ENCODE measurements at places on chromosomes 16 and 17. TPM values are rescaled to one million over a fixed set of nuclear protein-coding genes. Genes with fewer than 3 reads are reported as not detected.

Gene TP53TG3F
- not detected for total RNA-seq

Gene MRPS34
- total RNA-seq, result 89.6 TPM

Gene ALDOC
- total RNA-seq, result 20.1 TPM

DNA sequence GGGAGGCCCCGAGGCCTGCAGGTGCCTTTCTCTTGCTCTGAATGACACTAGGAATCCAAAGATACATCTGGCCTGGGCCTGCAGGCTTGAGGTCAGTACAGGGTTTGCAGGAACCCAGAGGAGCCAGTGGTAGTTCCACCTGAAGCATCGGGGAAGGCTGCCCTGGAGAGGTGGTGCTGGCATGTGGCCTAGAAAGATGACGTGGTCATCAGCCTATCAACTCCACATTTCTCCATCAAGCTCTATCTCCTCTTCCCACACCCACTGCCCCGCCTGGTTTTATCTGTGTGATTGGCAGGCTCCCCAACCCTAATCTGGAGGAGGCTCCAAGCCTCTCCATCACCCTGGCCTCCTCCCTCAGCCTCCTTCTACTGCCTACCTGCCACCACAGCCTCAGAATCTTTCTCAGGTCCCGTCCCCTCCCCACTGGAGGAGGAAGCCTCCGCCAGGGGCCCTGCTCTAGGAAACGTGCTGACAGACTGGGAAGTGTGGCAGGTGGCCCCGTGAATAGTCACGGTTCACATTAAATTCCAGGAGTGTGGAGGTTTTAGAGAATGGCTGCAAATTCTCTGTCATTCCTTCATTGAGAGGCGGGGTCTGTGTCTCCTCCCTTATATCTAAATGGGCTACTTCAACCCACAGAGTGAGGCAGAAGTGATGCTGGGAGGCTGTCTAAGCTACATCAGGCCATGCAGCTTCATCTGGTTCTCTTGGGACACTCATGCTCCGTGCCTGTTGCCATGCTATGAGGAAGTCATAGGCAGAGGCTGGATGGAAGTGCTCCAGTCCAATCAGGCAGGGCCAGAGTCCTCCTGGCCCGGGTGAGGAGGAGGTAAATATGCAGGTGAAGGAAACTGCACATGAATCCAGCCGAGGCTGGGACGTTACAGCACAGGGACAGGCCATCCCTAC, 11.4 kb upstream of the MAP2K3 start:
- H3K4me3 ChIP-seq, result no peak overlapping the region
- no peak for DNase-seq
- H3K27me3 ChIP-seq, result no peaks in the 10 kb centered on the region
- H3K36me3 ChIP-seq, result no peaks in the 10 kb centered on the region
- no peak overlapping the region for H3K27ac ChIP-seq
- peaks cover 18% of the 10 kb centered on the region for H3K4me1 ChIP-seq

- no peak overlapping the region for H3K4me3 ChIP-seq
- H3K36me3 ChIP-seq, result no peaks in the 10 kb centered on the region
- DNase-seq, result no peak
- no peak overlapping the region for H3K27ac ChIP-seq
- no peaks in the 10 kb centered on the region for H3K27me3 ChIP-seq
Measured at GRCh38 chr16:17561056-17561455, 90.3 kb upstream of the XYLT1 start.

DNA sequence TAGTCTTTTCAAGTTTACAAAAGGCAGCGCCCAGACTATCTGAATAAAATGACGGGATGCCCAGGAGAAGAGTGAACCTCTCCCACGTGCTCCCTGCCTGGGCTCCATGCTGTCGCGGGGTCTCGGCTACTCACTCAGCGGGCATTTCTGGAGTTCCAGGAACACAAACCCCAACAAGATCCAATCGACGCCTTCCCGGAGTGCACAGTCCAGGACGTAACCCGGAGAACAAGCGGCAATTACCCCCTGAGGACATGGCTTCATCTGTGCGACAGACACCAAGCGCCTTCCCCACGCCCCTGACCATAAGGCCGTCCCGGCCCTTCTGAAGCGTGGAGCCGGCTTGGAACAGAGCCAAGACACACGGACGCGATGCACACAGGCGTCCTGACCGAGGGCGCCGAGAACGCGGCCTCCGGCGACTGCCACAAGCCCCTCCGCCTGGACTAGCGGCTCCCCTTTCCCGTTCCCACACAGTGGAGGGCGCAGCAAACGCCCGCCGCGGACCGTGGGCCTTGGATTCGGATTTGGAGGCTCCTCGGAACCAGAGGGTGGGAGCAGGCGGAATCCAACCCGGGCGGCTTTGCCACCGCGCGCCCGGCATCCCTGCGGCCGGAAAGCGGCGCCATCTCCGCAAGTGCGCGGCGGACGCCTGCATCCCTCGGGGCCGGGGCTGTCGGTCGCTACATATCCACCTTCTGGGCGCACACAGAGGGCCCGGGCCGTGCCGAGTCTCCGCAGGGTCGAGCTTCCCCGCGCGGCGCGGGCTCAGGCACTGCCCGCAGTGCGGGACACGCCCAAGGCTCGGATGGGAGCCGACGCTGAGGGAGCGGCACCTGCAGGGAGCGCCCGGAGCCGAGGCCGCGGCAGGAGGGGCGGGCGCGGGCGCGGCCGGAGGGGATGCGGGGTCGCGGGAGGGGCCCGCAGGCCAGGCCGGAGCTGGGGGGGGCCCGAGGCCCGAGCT, 725 bp downstream of the ABCA3 start:
- H3K4me3 ChIP-seq, result peak overlapping the region; percentile 88
- H3K36me3 ChIP-seq, result no peaks in the 10 kb centered on the region
- no peaks in the 10 kb centered on the region for H3K27me3 ChIP-seq
- peak overlapping the region; percentile 47 for H3K27ac ChIP-seq
- peak; percentile 82 for DNase-seq
- peaks cover 22% of the 10 kb centered on the region for H3K4me1 ChIP-seq

Measured in vagina (tissue), 2 donors.